ENCODE measurements at places on chromosomes 7 and 10.

- no peak for DNase-seq
These were observed 7.8 kb upstream of the GLI3 start for GRCh38 chr7:42244828-42245227.

DNA sequence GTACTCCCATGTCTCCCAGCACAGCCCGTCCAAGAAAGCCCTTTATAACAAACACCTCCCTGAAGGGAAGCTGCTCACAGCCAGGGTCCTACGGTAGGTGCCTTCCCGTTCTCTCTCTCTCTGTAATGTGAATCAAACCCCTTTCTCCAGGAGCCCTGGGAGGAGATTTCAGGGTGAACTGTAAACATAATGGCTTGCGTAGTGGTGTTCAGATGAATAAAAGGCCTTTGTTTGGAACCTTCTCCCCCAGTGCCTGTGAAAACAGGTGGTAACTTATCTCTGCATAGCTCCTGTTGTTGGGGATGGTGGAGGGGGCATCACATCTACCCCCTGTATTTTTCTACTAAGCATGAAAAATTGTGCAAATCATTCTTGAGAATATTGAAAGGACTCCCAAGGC lies 12.4 kb downstream of the CALHM2 start:
- DNase-seq, result no peak

- DNase-seq, result no peak
These were observed 15.9 kb upstream of the AKR1B1 start for GRCh38 chr7:134474828-134475227.

DNA sequence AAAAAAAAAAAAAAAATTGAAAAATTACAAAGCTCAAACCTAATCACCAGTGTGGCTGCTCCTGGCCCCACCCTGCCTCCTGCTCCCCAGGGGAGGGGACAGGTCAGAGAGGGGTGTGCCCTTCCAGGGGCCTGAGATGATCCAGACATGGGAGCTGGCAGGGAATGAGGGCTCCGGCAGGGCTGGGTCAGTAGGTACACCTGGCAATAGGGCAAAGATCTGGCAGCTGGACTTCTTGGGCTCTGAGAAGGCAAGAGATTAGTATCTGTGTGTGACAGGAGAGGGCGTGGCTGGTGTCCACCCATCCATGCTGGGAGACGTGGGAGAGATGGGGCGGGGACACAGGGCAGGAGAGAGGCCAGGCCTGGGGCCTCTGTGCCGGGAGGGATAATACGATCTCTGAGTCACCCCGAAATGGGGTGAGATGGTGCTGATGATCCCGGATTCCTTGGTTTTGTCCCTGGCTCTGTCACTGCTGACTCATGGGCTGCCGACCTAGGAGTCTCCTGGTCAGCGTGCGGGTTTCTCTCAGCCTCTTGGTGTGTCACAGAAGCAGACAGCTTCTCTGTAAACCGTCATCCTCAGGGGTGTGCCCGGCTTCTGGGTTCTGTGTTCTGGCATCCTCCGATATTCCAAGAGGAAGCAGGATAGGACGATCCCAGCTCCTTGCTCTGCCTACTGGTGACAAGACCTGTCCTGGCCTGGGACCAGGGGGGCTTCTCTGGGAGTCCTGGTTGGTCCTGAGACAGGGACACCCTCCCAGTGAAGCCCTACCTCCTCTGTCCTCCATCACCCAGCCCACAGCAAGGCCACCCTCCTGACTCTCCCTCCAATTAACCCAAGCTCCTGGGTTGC lies 8.2 kb upstream of the CLDN4 start:
- no peak for DNase-seq

- DNase-seq, result no peak
These were observed 232.1 kb downstream of the SORCS3 start for GRCh38 chr10:104873161-104873560.

GRCh38 chr10:67837541-67838314 lies at the start of gene DNAJC12:
Gene DNAJC12 (minus strand): TSS chr10:67838188. CDS start chr10:67838011, 177 bp downstream.
- DNase-seq, result no peak

- no peak for DNase-seq
These were observed 72.3 kb downstream of the TLL2 start for GRCh38 chr10:96441322-96441885.

DNA sequence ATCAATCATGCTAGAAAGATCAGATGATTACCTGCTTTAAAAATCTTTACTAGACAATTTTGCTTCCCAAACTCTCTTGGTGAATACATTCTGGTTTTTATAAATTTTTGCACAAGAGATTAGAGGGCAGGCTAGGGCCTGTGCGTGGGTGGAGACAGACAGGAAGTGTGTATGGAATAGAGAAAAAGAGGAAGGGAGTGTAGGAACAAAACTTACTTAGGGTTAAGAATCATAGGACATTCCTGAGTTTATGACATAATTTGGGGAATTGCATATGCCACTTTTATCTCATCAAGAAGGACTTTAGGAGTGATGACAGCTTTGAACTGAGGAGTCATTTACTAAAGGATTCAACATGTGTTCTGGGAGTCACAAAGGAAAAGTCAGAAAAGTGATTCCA lies 31.3 kb downstream of the LAMB1 start:
- DNase-seq, result no peak

DNA sequence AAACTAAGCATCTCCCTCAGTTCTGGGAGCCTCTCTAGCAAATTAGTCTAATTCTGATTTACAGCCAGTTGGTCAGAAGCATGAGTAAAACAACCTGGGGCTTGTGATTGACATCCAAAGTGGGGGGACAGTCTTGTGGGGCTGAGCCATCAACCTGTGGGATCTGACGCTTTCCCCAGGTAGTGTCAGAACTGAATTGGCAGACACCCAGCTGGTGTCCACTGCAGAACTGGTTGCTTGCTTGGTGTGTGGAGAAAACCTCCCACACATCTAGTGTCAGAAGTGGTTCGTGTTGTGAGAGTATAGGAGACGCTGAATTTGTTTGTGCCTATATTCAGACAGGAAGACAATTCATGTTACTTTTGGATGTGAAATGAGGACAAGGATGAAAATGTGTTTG lies 92.2 kb upstream of the PDCD4 start:
- DNase-seq, result no peak

DNA sequence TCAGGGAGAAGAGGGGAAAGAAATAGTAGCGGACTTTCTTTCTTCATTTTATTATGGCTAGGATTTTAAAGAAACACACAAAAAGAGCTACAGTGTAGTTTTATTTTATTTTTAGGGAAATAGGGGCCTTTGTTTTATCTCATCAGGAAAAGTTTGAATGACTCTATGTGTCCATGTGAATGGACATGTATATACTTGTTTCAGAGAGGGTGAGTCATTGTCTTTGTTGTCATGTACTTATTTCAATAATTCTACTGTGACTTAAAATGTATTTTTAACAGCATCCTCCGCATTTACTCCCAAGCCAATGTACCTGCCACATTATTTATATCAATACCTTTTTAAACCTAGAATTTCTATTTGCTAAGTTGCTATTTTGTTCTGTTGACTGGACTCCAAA lies 569.5 kb downstream of the SORCS3 start:
- no peak for DNase-seq

- DNase-seq, result no peak
These were observed 33.8 kb downstream of the STK32C start for GRCh38 chr10:132273966-132274365.

- DNase-seq, result no peak
These were observed 53.1 kb upstream of the KDM7A start for GRCh38 chr7:140229591-140230515.

GRCh38 chr10:100081075-100082001 lies at the start of gene CPN1:
Gene CPN1 (minus strand): TSS chr10:100081869. CDS start chr10:100081625, 244 bp downstream.
- no peak for DNase-seq

- DNase-seq, result no peak
These were observed 256.2 kb downstream of the ELFN1 start for GRCh38 chr7:1925973-1926907.

GRCh38 chr10:71873582-71874211 lies 22.6 kb upstream of the PSAP start:
- no peak for DNase-seq

- DNase-seq, result no peak
These were observed 179.5 kb downstream of the REEP3 start for GRCh38 chr10:63700631-63701156.

GRCh38 chr7:64433590-64433989 lies 119.8 kb downstream of the ZNF736 start:
- DNase-seq, result no peak

GRCh38 chr7:102942868-102943267 lies 30.1 kb downstream of the LRRC17 start:
- DNase-seq, result no peak

DNA sequence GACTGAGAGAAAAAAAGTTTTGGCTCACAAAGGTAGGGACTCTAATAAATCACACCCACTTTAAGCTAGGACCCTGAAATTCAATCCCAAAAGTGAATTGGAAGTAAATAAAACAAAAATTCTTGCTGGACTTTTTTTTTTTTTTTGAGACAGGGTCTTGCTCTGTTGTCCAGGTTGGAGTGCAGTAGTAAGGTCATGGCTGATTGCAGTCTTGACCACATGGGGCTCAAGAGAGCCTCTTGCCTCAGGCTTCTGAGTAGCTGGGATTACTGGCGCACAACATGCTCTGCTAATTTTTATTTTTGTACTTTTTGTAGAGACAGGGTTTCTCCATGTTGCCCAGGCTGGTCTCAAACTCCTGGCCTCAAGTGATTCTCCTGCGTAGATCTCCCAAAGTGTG lies 5.0 kb upstream of the LUC7L2 start:
- no peak for DNase-seq

- DNase-seq, result no peak
These were observed 121.7 kb downstream of the FANK1 start for GRCh38 chr10:126017961-126018560.

GRCh38 chr10:119931871-119932270 lies 39.3 kb downstream of the SEC23IP start:
- no peak for DNase-seq

DNA sequence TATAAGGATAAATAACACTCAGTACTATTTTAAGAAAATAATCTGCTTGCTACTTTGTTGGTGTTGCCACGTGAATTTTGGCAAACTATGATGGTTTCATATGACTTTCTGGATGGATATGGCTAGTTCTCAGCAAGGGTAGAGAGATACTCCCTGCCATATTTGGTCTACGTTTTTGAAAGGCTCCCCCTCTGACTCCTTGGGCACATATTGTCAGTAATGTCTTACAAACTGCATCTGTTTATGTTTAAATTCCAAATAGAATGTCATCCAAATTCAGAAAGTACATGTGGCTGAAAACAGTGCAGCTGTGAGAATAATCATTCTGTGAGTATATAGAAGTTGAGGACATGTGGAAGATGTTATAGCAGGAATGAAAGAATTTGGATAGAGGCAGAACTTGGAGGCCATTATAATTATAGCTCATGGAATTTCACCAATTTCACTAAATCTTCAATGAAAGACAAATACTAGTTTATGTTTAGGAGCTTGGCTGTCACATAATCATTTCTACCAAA lies 107.8 kb downstream of the SRI start:
- no peak for DNase-seq

GRCh38 chr10:124086787-124087671 lies 6.4 kb downstream of the CHST15 start:
- no peak for DNase-seq

- DNase-seq, result no peak
These were observed 517.6 kb downstream of the KCNMA1 start for GRCh38 chr10:77120012-77120411.

- no peak for DNase-seq
These were observed 253.1 kb downstream of the PRKG1 start for GRCh38 chr10:51327432-51327831.

- DNase-seq, result no peak
These were observed 127.8 kb upstream of the PPIF start for GRCh38 chr10:79219322-79219957.

GRCh38 chr7:372546-372931 lies 82.6 kb downstream of the FOXL3 start:
- no peak for DNase-seq

Data from amygdala (tissue), 56 donors.